ENCODE measurements at places on chromosomes 16 and 17. TPM values are rescaled to one million over a fixed set of nuclear protein-coding genes. Genes with fewer than 3 reads are reported as not detected.
A peak's percentile ranks its signal among the peaks of the same experiment; 100 is the strongest.

DNA sequence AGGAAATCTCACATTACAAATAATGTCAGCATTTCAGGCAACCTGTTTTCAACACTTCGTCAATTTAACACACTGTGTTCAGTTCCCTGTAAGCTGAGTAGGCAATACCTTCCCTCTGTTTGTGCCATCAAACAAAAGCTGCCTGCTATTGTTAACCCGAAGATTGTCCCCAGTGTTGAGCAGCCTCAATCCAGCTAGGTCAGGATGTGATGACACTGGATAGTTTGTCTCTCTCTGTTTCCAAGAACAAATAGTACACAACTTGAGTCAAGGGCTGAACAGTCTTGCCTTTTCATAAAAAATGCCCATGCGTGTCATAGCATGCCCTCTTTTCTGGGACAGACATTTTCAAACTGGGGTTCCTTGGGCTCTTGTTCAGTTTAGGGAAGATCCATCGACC lies 36.4 kb downstream of the HSD17B2 start:
- DNase-seq, result peak; percentile 4

GRB7 gene
- 0.11 TPM for total RNA-seq

- DNase-seq, result no peak
Observed at GRCh38 chr17:64083563-64084085, 46.3 kb downstream of the ERN1 start.

DNA sequence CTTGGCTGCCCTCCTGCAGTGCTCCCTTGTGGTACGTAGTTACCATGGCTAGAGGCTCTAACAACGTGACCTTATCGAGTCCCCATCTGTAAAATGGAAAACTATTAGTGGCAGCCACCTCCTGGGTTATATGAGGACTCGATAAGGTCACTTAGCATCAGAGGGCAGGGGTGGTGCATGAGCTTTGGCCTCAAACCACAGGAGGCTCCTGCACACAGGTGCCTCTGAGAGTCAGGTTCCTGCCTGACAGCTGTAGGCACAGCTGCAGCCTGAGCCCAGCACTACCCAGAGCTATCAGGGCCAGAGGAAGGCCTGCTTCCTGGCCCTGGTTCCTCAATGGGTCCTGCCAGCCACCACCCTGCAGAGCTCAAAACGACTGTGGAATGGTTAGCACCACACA lies 57.2 kb upstream of the SEC14L1 start:
- DNase-seq, result no peak

PTX4 gene
- not detected for total RNA-seq

MPV17L gene
- total RNA-seq, result 0.09 TPM

- DNase-seq, result peak; percentile 78
Observed at GRCh38 chr16:85573696-85574641, 39.2 kb upstream of the GSE1 start.

KRT33B gene
- not detected for total RNA-seq
